Activated T-cell treated with anti-CD3 and anti-CD28 coated beads for 1 hour (primary cell): ENCODE measurements at places on chromosomes 5 and 9.
A peak's percentile ranks its signal among the peaks of the same experiment; 100 is the strongest.

DNA sequence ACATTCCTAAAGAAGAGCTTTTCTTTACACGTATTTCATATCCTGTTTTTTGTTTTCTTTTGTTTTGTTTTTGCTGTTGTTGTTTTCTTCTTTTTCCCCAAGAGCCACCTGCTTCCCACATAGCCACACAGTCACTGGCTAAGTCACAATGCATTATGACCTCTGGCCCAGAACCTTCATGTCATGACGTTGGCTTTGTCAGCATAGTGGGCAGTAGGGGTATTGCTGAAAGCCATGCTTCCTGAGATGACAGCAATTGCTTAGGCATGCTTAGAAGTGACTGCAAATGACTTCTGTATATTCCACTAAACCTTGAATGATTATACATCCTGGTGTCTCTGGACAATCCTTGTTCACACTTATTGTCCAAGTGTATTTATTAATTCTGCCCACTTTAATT, 375.8 kb downstream of the TAF11L14 start:
- no peak for DNase-seq

DNA sequence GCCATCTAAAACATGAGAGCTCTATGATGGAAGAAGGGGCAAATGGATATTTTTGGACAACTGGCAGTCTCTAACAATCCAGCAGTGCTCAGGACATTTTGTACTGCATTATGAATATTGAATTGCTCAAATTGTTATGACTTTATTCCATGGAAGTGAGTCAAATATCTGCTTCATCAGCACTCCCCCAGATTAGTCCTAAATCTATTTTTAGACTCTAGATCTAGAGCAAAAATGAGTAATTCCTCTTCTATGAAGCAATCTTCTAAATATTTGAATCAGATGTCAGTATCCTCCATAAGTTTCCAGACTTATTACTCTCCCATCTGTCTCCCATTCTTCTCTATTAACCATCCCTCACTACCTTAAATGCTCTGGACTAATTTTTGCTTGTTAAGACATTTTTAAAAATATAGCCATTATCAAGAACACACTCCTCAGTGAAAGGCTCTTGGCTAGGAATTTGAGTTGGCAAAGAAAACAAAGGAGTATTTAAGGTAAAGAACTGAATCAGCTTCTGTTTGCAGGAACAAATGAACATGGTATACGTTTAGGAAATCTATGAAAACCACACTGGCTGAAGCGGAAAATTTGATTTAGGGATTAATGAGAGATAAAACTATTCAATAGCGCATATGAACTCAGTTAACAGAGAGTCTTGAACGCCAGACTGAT, 300.9 kb downstream of the MCTP1 start:
- no peak for DNase-seq

- no peak for DNase-seq
These were observed 114.9 kb downstream of the TLE1 start for GRCh38 chr9:81574405-81574804.

DNA sequence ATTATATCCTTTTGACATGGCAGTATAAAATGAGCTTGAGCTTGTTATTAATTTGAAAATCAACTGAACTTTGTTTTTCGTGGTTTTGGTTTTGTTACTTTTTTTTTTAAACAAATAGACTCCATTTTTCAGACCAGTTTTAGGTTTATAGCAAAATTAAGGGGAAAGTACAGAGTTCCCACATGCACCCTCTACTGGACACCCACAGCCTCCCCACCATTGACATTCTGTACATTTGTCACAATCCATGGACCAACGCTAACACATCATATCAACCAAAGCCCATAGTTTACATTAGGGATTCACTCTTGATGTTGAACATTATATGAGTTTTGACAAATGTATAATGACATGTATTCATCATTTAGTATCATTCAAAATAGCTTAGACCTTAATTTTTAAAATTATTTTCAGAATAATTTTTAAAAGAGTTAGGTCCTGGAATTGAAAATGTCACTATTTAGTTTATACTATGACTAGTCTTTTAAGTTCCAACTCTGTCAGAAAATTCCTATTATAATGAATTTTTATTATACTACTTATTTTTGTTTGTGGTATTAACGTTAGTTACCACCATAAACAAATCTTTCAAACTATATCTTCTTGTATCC, 35.3 kb upstream of the JMY start:
- DNase-seq = no peak

GRCh38 chr5:75639535-75640311, 28.5 kb downstream of the ANKDD1B start:
- DNase-seq = no peak

GRCh38 chr9:18502546-18502945, 28.6 kb downstream of the ADAMTSL1 start:
- no peak for DNase-seq

DNA sequence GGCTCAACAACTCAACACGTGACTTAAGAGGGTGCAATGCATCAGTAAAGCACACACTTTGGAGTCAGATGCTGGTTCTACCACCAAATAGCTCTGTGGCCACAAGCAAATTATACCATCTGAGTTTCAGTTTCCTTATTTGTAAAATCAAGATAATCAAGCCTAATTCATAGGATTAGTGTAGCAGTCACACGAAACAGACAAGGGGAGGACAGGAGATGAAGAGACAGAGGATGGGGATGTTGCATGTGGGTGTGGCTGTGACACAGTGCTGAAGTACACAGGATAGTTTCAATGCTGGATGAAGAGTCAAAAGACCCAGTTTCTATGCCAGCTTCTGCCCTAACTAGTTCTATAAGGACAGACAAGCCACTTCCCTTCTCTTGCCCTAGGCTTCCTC, 60.2 kb downstream of the SPOCK1 start:
- no peak for DNase-seq

- DNase-seq = no peak
These were observed 118.4 kb downstream of the ARHGAP26 start for GRCh38 chr5:142888469-142889085.

DNA sequence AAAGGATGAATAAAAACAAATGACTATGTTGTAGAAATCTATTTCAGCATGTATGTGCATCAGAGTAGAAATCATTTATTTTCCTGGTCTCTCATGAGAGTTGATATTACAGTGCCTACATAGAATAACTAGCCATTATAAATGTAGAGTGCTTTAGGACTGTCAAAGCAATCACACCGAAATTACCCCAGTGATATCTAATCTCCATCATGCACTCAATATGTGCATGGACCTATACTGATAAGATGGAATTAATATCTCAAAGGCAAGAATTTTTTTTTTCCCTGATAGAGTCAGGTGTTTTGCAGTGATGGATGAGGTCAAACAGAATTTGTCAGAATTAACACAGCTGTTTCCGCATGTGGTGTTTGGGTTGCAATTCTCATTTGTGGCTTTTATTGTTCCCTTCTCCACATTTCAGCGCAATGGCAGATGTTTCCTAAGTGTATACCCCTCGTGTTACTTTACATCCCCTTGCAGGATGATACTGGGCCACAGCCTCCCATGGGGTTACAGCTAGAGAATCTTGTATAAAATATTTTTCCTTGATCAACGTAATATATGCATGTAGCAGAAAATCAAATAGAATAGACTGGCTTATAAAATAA, 298.8 kb downstream of the RASEF start:
- DNase-seq = no peak

DNA sequence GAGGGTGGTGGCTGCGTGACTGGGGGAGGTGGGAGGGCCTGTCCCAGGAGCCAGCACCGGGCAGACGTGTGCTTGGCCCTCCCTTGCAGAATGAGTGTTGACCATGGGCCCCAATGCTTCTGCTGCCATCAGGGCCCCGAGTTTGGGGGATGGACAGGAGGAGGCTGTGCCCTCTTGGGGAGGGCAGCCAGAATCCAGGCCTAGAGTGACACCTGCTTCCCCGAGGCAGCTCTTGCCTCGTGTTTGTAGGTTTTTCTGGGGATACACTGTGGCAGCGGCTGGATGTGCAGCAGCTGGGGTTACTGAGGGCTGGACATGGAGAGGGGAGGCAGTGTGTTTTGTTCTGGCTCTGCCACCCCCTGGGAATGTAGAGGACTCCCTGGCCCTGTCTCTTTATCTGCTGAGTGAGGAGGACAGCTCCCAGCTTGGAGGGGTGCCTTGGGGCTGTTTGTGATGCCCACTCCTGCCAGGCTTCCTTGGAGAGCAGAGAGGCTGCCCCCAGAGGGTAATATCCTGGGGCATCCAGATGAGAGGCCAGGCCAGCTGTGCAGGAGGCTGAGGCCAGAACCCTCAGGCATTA, 22.7 kb downstream of the WNK2 start:
- no peak for DNase-seq

- DNase-seq = no peak
These were observed 247.1 kb downstream of the EBF1 start for GRCh38 chr5:158852622-158853021.

GRCh38 chr5:72451741-72452505, 55.3 kb downstream of the ZNF366 start:
- no peak for DNase-seq

- DNase-seq = no peak
These were observed 239.3 kb upstream of the PRDM9 start for GRCh38 chr5:23268136-23268535.

GRCh38 chr5:64518793-64519192, 13.0 kb downstream of the RGS7BP start:
- no peak for DNase-seq

DNA sequence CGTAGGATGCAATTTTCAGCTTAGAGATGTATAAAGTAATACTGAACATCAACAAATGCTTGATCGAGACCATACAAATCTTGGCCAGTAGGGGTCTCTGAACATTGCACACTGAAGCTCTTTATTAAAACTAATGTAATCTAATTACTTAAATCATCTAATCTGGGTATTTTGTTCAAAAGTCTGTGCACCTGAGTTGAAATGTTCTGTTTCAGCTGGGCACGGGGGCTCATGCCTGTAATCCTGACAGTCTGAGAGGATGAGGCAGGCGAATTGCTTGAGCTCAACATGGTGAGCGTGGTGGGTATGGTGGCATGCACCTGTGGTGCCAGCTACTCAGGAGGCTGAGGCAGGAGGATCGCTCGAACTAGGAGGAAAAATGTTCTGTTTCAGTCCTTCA, 41.0 kb downstream of the ESM1 start:
- peak; percentile 19 for DNase-seq

DNA sequence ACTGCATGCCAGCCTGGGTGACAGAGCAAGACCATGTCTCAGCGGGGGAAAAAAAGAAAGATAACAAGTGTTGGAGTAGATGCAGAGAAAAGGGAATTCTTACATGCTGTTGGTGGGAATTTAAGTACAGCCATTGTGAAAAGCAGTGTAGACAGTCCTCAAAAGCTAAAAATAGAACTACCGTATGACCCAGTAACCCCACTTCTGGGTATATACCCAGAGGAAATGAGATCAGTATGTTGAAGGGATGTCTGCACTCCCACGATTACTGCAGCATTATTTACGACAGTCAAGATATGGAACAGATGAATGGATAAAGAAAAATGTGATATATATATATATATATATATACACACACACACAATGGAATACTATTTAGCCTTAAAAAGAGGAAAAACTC, 225.3 kb upstream of the SLC24A2 start:
- DNase-seq = no peak
